ENCODE measurements at places on chromosomes 4 and X.
A peak's percentile ranks its signal among the peaks of the same experiment; 100 is the strongest.

- DNase-seq = no peak
These were observed 27.7 kb downstream of the HERC3 start for GRCh38 chr4:88619971-88620370.

- no peak for DNase-seq
These were observed 10.2 kb downstream of the BEND2 start for GRCh38 chrX:18210470-18210869.

- no peak for DNase-seq
These were observed 8.3 kb upstream of the DAPP1 start for GRCh38 chr4:99808260-99808857.

GRCh38 chr4:119690871-119691270 lies 62.3 kb upstream of the PDE5A start:
- DNase-seq = no peak

GRCh38 chrX:19842542-19842941 lies 44.9 kb downstream of the SH3KBP1 start:
- no peak for DNase-seq

GRCh38 chr4:119025916-119026661 lies 109.5 kb upstream of the MYOZ2 start:
- DNase-seq = peak; percentile 90

- DNase-seq = no peak
These were observed 89.8 kb downstream of the EMCN start for GRCh38 chr4:100428051-100428450.

DNA sequence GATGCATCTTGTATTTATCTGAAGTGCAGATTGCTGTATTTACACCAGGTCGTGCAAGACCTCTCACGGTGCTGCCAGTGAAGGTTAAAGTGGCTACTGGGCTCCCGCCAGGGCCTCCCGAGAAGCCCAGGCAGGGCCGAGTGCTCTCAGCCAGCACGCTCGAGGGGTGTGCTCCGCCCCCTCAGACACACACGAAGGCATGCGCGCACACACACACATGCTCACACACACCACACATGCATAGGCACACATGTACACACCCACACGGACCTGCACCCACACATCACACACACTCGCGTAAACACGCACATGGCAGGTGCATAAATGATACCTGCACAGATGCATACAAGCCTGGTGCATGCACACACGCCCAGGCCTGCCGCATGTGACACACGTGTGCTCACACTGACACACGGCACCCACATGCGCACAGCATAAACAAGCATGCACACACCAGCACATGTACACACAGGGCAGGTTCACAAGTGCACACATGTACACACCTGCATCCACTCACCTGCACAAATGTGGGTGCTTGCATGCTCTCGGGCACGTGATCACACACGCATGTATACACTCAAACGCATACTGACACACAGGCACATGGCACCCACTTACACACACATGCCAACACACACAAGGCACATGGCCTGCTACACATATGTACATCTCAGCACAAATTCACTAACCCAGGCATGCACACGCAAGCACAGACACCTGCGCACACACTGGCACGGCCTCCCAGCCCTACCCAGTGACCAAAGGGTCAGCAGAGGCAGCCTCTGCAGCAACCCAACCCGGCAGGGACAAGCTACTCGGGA lies 71.6 kb downstream of the FAM53A start:
- DNase-seq = no peak

DNA sequence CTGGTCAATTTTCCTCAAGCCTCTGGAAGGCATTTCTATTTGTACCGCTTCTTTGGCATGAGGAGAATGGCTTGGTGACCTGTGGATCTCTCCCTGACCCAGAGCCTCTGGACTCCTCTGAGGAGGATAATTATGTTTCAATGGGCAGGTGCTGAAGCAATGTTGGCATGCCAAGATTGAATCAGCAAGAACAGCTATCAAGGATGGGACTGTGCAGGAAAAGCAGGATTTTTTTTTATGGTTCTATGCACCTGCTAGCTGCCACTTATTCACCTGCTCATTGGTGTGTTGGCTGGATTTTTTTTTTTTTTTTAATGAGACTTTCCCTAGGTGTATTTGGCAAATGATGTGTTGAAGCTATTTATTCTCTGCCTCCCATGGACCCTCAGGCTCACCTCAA lies 821.2 kb downstream of the RPA4 start:
- no peak for DNase-seq

GRCh38 chr4:153115322-153116290 lies 88.6 kb upstream of the TRIM2 start:
- peak; percentile 62 for DNase-seq

Data from BJ (cell line).